ENCODE measurements at places on chromosomes 12 and 14.

GRCh38 chr12:45503899-45504298 lies 225.6 kb upstream of the ARID2 start:
- DNase-seq = no peak

GRCh38 chr12:47417121-47417520 lies 288.7 kb downstream of the RPAP3 start:
- no peak for DNase-seq

- DNase-seq = no peak
Measured at GRCh38 chr12:180445-180844, 33.5 kb downstream of the SLC6A12 start.

- DNase-seq = no peak
Measured at GRCh38 chr14:65834812-65835211, 422.3 kb downstream of the FUT8 start.

- DNase-seq = no peak
Measured at GRCh38 chr12:16610001-16610585, 4.1 kb upstream of the LMO3 start.

DNA sequence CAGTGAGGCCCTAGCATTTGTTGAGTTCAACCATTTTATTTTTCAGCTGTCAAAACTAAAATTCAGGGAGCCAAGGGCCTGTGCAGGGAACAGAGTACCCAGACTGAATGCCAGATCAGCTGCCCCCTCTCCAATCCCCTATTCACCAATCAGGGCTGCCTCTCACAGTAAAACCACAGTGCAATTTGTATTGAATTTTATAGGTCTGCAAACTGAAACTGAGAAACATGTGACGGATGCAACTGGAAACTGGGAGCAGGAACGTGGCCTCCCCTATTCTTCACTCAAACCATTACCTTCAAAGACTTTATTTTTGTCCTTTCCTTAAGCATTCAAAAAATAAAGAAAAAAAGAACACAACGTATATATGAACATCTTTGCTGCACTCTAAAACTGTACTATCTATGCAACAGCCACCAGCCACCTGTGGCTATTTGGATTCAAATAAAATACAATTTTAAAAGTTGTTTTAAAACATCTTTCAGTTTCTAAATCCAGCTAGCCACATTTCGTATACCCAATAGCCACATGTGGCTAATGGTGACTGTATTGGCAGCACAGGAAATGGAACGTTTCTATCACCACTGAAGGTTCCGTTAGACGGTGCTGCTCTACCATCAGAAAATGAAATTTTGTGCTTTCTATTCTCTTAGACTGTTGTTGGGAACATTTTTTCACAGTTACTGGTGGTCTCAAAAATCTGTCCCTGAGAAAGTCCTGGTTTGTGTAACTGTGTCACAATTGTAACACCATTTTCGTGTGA lies 371.3 kb upstream of the FAR2 start:
- DNase-seq = no peak

DNA sequence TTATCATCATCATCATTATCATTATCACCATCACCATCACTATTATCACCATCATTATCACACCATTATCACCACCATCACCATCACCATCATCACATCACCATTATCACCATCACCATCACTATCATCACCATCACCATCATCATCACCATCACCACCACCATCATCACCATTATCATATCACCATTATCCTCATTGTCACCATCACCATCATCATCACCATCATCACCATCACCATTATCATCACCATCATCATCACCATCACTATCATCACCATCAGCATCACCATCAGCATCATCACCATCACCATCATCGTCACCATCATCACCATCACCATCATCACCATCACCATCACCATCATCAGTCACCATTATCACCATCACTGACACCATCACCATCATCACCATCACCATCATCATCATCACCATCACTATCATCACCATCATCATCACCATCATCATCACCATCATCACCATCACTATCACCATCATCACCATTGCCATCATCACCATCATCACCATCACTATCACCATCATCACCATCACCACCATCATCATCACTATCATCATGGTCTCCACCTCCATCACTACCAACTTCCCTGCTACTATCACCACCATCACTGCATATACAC lies 20.2 kb upstream of the GALNT9 start:
- DNase-seq = no peak

GRCh38 chr14:75299059-75299458 lies 20.4 kb downstream of the FOS start:
- DNase-seq = no peak

- no peak for DNase-seq
Measured at GRCh38 chr12:132307976-132308852, 21.2 kb downstream of the GALNT9 start.

DNA sequence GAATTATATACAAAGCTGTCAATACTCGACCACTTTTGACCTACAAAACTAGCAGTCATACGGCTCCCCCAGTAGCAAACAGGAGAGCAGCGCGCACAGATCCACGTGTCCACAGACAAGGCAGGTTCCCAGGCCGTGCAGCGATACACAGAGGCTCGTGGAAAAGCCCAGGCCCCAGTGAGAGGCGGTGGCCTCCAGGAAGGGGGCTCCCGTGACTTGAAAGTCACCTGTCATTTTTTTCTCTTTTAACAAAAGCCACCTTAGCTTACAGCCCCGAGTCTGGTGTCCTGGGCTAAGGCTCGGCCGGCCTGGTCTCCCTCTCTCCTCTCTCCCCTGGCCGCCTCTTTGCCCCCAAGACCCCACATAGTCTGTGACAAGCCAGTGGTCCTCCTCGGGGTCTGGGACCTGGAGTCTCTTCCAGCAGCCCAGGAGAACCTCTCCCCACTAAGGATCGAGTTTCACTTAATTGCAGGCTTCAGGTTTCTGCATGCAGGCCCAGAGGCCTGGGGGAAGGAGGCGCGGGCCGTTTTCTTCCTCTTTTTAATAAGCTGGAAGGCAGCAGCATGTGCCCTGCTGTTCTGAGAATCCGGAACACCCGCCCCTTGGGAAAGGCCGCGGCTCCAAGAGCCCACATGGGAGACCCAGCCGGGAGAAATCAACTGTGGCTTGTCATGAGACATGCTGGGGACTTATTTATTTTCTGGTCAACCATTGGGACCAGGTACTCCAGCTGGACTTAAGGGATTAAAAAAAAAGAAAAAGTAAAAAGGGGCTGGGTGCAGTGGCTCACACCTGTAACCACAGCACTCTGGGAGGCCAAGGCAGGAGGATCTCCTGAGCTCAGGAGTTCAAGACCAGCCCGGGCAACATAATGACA lies 15.9 kb downstream of the NCOR2 start:
- DNase-seq = peak; percentile 91

- DNase-seq = no peak
Measured at GRCh38 chr12:56631790-56632700, 1.9 kb upstream of the BAZ2A start.

GRCh38 chr14:35234012-35234805 lies 58.0 kb upstream of the PSMA6 start:
- no peak for DNase-seq

GRCh38 chr14:21241218-21241819 lies 27.9 kb downstream of the HNRNPC start:
- DNase-seq = peak; percentile 58

GRCh38 chr12:50166799-50167048 lies 445 bp downstream of the CERS5 start:
- peak; percentile 49 for DNase-seq

DNA sequence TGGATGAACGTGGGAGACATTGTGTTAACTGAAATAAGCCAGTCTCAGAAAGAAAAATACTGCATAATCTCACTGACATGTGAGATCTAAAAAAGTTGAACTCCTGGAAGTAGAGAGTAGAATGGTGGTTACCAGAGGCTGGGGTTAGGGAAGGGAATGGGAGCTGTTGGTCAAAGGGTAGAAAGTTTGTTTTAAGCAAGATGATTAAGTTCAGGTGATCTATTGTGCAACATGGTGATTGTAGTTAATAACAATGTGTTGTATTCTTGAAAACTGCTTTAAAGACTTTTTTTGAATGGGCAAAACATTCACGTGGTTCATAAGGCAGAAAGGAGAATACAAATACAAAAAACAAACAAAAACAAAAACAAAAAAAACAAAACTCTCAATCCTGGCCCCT lies 460.4 kb upstream of the TBX3 start:
- no peak for DNase-seq

- no peak for DNase-seq
Measured at GRCh38 chr12:52821826-52822660, 8.1 kb upstream of the KRT4 start.

GRCh38 chr12:27398466-27398865 lies 48.1 kb upstream of the SMCO2 start:
- DNase-seq = no peak

- no peak for DNase-seq
Measured at GRCh38 chr14:103456167-103456835, 66.3 kb downstream of the CKB start.

DNA sequence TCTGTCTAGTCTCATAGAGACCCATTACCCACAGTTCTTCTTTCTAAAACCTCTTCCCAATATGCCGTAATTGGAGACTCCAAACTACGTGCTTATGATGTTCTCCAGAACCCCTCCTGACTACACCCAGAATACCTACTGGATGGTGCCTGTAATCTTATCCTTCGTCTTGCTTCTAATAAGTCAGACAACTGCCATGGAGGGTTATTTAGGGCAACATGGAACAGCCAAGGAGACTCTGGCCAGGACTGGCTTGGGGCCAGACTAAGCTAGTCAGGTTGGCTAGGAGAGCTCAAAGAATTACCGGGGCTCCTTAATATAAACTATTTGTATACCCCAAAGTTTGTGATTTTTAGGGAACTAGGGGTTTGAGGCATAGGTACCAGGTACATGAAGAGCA lies 6.8 kb downstream of the PFKM start:
- peak; percentile 72 for DNase-seq

- DNase-seq = no peak
Measured at GRCh38 chr12:1842183-1842904, 22.0 kb downstream of the LRTM2 start.

- DNase-seq = no peak
Measured at GRCh38 chr12:104632724-104633201, 176.0 kb downstream of the CHST11 start.

DNA sequence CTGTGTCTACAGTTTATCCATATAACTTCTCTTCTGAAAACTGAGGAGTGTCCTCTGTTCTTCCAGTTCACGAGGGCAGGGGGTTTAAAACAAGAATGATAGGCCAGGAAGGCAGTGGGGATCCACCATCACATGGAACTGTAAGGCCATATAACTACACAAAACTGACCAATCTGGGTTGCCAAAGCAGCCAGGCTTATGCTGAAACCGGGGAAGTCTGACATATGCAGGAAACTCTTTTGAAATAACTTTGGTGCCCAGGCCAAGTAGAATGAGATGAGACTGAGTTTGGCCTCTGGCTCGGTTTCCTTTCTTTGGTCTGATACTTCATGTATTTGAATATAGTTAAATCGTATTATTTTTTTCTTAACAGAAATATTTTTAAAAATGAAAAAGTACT lies 18.0 kb upstream of the ATF1 start:
- no peak for DNase-seq

- DNase-seq = no peak
Measured at GRCh38 chr12:64716839-64717455, 42.3 kb downstream of the GNS start.

DNA sequence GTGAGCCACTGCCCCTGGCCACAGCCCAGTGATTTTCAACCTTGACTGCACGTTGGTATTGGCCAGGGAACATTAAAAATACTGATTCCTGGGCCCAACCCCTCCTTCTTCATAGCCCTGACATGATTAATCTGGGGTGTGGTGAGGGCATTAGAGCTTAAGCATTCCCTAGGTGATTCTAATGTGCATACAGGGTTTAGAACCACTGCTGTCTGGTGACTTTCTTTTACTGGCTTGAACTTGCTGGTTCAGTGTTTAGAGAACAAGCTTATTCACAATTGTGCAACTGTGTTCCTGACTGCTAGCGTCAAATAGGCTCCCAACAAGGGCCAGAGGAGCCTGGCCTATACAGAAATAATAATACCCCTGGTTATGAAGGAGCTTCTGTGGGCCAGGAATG lies 488.8 kb upstream of the CCDC196 start:
- no peak for DNase-seq

DNA sequence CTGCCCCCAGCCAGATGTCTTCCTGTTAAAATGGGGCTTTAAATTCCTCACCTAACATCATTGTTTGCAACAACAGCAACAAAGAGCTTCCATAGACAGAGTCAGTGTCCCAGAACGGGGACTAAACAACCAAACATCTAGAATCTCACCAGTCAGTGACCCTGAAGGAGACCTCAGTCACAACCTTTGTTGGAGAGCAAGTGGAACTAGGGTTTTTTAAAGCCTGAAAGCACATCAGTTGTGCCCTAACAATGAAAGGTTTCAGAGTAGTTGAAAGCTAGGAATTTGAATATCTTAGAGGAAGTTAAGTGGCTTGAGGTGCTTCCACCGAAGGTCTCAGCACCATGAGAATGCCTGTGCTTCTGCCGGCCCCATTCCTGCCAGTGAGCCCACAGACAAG lies 5.0 kb upstream of the ALDH2 start:
- DNase-seq = no peak

- DNase-seq = peak; percentile 23
Measured at GRCh38 chr12:29552324-29552927, 54.9 kb upstream of the OVCH1 start.

DNA sequence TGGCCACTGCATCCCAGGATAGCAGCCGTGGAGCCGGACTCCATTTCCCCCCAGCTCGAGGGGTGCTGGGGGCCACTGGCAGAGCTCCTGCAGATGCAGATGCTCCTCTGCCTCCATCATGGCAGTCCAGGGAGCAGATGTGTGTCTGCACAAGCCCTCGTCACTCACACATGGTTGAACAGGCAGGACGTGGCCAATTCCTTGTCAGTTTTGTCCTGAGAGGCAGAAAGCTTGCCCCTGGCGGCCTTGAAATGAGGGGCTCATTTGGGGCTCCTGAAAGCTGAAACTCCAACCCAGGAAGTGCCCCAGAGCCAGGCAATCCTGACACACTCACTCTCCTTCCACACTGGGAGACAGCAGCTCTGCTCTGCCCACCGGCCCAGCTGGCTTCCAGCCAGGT lies 100.9 kb upstream of the C14orf180 start:
- DNase-seq = peak; percentile 48

GRCh38 chr14:57659052-57659451 lies 165.4 kb upstream of the CCDC198 start:
- DNase-seq = peak; percentile 73

DNA sequence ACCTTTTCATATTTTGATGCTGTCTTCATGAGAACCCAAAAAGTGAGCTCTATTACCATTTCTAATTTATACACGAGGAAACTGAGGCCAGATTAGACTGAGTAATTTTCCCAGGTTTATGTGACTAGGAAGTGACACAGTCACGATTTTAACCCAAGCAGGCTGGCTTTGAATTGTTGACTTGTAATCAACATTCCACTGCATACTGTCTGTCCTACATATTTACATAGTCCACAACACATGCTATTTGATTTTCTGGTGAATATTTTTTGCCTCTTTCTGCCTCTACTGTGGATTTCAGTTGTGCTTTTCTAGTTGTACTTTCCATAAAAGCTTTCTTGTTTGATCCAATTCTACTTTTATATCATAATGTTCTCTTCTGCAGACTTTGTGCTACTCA lies 8.2 kb downstream of the TAS2R7 start:
- no peak for DNase-seq
